T-helper 17 cell (primary cell): ENCODE measurements at places on chromosomes 3 and 15.

DNA sequence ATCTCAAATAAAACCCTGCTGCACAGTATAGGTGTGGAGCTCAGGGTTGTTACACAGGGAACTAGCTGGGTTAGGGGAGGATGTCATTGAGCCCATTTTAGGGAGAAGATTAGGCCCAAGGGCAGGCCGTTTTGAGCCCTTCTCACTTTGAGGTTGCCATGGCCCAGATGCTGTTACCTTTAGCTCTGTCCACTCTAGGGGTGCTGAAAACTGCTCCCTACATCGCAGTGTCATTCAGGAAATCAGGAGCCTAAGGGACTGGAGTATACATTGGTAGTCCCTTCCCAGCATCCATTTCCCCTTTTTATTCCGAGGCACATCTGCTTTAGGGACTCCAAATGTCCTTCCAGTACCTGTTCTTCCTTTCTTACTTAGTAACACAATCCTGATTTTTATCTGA lies 79.0 kb upstream of the SELENOK start:
- H3K27me3 ChIP-seq: no peaks in the 10 kb centered on the region
- DNase-seq: no peak
- no peak overlapping the region for H3K4me3 ChIP-seq

DNA sequence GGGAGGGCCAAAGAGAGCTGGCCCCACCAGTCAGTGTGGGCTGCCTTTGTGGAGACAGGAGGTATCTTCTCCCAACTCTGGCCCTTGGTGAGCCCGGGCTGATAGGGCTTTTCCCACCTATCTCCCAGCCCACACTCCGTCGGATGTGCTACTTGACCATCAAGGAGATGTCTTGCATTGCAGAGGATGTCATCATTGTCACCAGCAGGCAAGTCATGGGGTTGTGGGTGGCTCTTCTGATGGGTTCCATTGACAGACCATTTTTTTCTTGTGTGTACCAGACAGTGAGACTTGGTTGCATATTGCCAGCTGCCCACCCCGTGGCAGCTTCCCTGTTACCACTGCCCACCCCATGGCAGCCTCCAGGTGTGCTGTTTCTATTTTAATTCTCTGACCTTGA lies 3.3 kb downstream of the COPG1 start:
- no peaks in the 10 kb centered on the region for H3K27me3 ChIP-seq
- no peak overlapping the region for H3K27ac ChIP-seq
- peaks cover 27% of the 10 kb centered on the region for H3K4me1 ChIP-seq
- no peak for DNase-seq

DNA sequence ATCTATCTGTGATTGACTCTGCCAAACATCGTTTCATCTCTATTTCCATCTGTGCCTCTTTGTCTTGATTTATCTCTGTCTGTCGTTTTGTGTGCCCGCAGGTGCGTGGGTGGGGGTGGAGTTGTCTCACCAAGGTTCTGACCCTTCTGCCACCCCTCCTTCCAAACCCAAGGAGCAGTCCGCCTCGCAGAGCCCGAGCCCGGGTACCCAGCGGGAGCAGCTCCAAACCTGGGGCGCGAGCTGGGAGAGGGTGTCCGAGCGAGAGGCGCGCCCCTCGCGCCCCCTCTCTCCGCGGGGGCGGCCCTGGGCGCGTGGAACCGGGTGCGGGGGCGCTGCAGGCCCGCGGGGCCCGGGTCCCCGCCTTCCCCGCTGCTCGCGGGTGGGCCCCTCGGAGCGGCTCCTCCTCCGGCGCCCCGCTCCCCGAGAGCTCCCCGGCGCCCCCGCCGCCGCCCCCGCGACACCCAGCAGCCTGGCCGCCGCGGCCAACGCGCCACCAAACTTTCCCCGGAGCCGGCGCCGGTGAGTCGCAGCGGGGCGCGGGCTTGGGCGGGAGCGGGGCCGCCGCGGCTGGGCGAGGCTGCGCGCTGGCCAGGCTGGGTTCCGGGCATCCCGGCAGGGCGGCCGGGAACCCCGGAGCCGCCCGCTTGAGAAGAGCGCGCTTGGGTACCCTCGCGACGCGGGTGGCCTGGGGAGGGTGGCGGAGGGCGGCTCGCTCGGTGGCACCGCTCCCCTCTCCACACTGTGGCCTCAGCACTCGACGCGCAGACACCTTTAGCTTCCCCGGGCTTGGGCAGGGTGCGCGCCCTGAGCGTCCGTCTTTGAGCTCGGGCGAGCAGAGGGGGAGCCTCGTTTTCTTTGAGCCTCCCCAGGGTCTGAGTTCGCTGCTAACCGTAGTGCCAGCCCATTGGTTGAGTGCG lies at the start of gene HRH1:
Gene HRH1 (plus strand): TSS at position 458 of the 917 bp plus-strand sequence. CDS start 104,545 bp downstream, outside the sequence.
- DNase-seq: no peak
- peaks cover 80% of the 10 kb centered on the region for H3K27me3 ChIP-seq
- peaks cover 11% of the 10 kb centered on the region for H3K4me1 ChIP-seq
- peak within 1 kb of the TSS; percentile 47 for H3K27ac ChIP-seq

DNA sequence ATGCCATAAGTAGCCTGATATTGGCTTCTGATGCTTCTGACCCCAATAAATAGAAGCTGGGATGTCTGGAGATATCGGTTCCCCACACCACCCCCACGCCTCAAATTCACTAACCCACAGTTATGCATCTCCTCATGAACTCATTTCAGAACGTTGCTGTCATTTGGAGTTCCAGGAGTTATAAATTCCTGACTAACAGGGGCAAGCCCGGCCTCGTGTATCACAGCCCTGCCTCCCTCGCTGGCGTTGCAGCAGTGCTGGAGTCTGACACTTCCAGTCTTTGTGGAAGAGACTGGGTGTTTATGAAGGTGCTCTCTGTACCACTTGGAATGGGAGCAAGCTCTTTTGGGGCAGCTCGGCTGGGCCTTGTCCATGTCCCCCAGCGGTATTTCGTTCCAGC lies 101.0 kb downstream of the ANP32A start:
- H3K36me3 ChIP-seq: no peaks in the 10 kb centered on the region
- H3K27me3 ChIP-seq: peaks cover 42% of the 10 kb centered on the region
- no peak for DNase-seq

DNA sequence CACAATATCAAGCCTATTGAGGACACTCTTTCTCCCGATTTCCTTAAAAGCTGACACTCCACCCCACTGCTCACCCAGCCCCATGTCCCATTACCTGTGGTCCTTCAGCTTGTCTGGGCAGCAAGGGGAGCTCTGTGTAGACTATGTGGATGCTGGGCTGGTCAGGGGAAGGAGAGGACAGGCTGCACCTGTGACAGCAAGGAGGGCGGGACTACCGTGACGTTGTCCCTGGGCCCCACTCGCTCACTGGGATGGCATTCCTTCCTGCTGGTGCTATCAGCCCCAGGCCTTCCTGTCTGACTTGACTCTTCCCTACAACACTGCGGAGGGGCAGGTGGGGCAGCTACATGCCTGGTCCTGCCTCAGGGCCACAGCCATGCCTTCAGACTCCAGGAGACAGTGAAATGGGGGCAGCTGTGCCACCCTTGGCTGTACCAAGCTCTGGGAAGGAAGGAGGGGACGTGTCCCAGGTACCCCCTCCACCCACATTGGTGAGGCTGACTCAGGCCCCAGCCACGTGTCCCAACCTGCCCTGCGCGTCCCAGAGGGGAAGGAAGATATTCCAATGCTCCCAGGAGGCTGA lies at the start of gene TMEM40:
Gene TMEM40 (minus strand): TSS at position 163 of the 583 bp plus-strand sequence. CDS start 9,427 bp downstream, outside the sequence.
- no peak for DNase-seq
- H3K4me1 ChIP-seq: peaks cover 11% of the 10 kb centered on the region
- peaks cover 36% of the 10 kb centered on the region for H3K27me3 ChIP-seq
- H3K27ac ChIP-seq: no peak within 1 kb of the TSS

DNA sequence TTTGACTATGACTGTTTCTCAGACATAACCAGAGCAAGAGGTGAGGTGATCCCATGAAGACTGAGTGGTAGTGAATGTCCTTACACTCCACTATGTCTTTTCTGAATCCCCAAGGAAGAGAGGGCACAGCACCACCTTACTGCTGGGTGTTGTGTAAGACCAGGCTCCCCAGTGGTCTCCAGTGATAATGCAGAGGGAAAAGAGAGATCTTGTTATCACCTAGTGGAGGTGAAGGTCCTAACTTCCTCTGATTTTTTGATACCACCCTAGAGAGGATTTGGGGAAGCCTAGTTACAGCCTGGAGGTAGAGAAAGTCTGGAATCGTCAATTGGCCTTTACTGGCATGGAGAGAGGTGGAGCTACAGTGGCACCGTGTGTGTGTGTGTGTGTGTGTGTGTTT lies 288.0 kb upstream of the BCHE start:
- no peaks in the 10 kb centered on the region for H3K36me3 ChIP-seq
- H3K4me3 ChIP-seq: no peak overlapping the region
- no peak overlapping the region for H3K27ac ChIP-seq
- no peak for DNase-seq
- H3K27me3 ChIP-seq: no peaks in the 10 kb centered on the region

DNA sequence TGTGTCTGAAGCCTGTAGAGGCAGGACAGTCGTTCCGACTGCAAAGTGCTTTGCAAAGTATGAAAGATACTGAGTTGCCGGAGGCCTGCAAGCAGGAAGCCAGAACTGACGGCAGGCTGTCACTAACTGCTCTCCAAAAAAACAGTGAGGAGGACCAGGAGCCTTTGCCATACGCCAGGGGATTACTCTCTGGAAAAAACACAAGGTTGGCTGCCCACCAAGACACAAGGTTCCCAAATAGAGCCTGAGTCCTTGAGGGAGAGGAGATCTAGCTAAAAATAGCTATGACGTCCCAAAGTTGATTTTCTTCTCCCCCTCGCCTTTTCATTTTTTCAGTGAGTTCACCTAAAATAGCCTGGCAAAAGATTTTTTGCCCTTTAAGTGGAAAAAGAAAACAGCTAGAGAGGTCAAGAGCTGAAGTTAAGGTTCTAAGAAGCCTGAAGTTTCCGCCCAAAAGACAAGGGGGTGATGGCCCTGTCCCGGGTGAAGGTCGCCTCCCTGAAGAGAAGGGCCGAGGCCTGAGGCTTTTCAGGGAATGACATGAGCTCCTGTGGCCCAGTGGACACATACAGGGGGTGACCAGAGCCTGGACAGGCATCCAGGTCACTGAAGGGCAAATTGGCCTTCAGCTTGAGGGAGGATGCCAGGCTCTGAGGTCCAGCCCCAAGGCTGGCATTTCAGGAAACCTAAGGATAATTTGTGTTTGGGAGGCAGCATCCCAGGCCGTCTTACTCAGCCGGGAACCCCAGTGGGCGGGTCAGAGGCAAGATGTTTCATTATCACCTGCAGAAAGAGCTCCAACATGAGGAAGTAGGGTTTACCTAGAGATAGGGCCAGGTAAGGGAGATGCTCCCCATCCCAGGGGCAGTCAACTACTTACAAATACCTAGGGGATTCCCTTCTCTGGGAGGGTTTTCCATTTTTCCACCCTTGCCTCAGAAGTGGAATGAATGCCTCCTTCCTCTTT lies 44.9 kb upstream of the DGKG start:
- H3K27ac ChIP-seq: no peak overlapping the region
- DNase-seq: no peak
- no peaks in the 10 kb centered on the region for H3K27me3 ChIP-seq
- H3K36me3 ChIP-seq: no peaks in the 10 kb centered on the region

- no peak overlapping the region for H3K27ac ChIP-seq
- peaks cover 16% of the 10 kb centered on the region for H3K27me3 ChIP-seq
- no peak overlapping the region for H3K4me3 ChIP-seq
- no peaks in the 10 kb centered on the region for H3K36me3 ChIP-seq
- no peaks in the 10 kb centered on the region for H3K4me1 ChIP-seq
Measured at GRCh38 chr15:71761649-71762048, 48.7 kb upstream of the NR2E3 start.

GRCh38 chr3:243356-243725 lies 46.8 kb downstream of the CHL1 start:
- no peak overlapping the region for H3K27ac ChIP-seq
- H3K27me3 ChIP-seq: no peaks in the 10 kb centered on the region
- DNase-seq: no peak
- H3K36me3 ChIP-seq: no peaks in the 10 kb centered on the region

DNA sequence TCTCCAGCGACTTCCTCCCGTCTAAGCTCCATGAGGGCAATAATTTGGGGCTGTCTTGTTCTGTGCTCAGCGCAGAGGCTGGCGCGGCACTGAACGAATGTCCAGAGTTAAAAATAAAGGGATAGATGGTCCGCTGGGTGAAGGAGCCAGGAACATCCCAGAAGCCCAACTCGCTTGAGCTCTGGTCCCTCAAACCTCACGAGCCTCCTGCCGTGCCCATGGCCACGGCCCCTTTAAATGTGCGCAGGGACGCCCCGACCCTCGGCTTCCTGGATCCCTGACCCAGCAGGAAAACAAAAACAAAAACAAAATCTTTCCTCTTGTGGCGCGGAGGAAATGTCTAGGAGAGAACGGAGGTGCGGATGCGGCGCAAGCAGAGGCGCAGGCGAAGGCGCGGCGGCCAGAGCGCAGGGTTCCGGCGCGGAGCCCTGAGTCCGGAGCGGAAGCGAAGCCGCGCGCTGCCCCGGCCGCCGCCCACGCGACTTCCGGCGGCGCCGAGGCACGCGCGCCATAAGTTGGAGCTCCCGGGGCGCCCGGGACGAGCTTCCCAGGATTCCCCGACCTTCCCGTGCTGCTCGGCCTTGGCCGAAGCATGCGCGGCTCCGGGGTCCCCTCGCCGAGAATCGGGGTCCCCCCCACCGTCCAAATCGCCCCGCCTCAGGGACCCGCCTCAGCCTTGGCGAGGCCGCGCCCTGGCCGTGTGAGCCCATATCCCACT lies 52.9 kb upstream of the WNT7A start:
- no peak overlapping the region for H3K27ac ChIP-seq
- H3K4me1 ChIP-seq: no peaks in the 10 kb centered on the region
- H3K27me3 ChIP-seq: peaks cover 13% of the 10 kb centered on the region
- H3K4me3 ChIP-seq: peak overlapping the region; percentile 76
- H3K36me3 ChIP-seq: no peaks in the 10 kb centered on the region
- no peak for DNase-seq

DNA sequence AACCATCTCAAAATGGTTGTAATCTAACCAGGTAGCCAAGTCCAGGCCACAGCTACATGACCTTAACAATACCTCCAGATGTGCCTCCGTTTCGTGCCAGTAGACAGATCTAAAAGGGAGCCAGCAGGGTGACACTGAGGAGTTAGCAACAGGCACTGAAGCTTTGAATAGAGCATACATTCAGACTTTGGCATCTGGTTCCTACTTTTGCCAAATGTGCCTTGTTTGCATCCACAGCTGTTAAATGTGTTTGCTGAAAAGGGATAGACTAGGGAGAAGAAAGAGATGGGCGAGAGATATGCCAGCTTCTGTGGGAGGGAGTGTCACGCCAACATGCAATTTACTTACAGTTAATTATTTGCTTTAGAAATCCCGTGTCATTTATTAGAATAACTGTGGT lies 1433.9 kb upstream of the CADM2 start:
- H3K4me3 ChIP-seq: no peak overlapping the region
- no peaks in the 10 kb centered on the region for H3K4me1 ChIP-seq
- no peak for DNase-seq
- no peak overlapping the region for H3K27ac ChIP-seq

DNA sequence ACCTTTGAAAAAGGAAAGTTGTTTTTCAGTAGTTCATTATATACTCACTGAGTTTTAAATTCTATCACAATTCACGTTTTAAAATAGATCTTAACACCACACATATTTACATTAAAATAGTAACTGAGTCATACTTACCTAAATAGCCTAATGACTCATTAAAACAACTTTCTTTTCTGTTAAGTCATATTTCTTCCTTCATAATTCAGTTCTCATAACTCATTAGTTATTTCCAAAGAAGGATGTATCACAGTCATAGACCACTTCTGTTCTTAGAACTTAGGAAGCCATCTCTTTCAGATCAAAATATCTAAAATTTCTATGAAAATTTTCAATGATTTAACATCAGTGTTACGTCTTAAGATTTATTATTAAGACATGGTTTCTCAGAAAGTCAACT lies 885.9 kb downstream of the FHIT start:
- no peak overlapping the region for H3K27ac ChIP-seq
- H3K36me3 ChIP-seq: no peaks in the 10 kb centered on the region

- DNase-seq: no peak
- no peak overlapping the region for H3K4me3 ChIP-seq
- no peaks in the 10 kb centered on the region for H3K4me1 ChIP-seq
Measured at GRCh38 chr3:86995537-86995936, 4.6 kb upstream of the VGLL3 start.

GRCh38 chr3:153574445-153574844 lies 412.4 kb downstream of the RAP2B start:
- no peak overlapping the region for H3K27ac ChIP-seq
- no peaks in the 10 kb centered on the region for H3K27me3 ChIP-seq
- peaks cover 5% of the 10 kb centered on the region for H3K4me1 ChIP-seq
